NCI-H1930 (cell line): ENCODE measurements at places on chromosomes 11 and 22.

- no peak for DNase-seq
Observed at GRCh38 chr11:2149864-2150847, 10.9 kb downstream of the INS start.

DNA sequence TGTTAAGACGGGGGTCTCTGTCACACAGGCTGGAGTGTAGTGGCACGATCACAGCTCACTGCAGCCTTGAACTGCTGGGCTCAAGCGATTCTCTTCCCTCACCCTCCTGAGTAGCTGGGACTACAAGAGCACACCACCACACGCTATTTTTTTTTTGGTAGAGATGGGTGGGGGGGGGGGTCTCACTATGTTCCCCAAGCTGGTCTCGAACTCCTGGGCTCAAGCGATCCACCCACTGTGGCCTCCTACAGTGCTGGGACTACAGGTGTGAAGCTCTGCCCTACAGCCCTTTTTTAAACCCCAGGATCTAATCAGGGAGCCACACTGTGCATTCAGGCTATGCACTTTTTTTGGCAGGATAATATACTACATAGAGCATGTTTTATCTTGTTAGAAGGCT, 1.4 kb upstream of the DHCR7 start:
- DNase-seq: no peak

DNA sequence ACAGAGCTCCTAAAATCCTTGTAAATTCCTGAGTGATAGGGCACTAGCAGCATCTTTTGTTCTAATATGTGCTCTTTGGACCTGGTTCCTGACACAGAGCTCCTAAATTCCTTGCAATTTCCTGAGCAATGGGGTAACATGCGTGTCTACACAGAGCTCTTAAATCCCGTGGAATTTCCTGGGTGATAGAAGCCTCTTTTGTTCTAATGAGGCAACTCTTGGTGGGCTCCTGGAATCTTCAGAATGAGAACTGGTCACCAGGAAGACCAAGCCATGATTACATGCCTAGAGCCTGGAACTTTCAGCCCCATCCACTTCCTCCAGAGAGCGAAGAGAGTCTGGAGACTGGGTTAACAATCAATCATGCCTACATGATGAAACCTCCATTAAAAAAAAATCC, 19.0 kb downstream of the RSF1 start:
- DNase-seq: no peak

DNA sequence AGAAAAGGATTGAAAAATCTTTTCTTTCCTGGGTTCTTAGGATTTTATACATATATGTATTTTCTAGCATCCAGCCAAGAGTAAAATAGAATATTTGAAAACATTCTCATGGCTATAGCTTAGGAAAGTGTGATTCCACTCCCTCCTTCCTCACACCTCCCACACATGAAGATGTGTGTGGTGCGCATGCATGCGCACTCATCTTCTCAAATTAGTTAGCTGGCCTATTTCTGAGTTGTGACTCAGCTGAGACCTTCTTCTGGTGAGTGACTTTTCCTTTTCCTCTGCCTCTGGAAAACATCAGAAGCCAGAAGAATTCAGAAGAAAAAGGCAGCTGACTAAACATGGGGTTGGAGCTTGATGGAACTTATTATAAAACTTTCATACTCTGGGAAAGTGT, 149.8 kb downstream of the OR4C45 start:
- DNase-seq: no peak

GRCh38 chr11:113818426-113818825, 38.8 kb downstream of the CLDN25 start:
- no peak for DNase-seq

GRCh38 chr11:129265125-129265788, 73.1 kb upstream of the ARHGAP32 start:
- no peak for DNase-seq

DNA sequence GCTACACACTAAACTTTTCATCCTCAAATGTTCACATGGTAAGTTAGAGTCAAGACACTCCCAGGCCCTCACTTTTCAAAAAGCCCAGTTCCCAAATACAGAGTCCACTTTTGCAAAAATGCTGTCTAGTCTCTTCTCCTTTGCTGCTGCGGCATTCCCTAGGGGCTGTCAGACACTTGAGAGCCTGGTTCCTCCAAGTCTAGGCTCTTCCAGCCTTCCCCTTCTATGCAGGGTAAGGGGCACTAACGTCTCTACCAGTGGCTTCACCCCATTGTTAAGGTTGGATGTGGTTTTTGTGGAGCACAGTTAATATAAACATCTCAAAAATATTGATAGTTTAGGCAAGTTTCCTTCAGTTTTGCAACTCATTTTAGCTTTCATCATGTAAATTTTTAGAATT, 181.5 kb downstream of the KIF18A start:
- DNase-seq: no peak

DNA sequence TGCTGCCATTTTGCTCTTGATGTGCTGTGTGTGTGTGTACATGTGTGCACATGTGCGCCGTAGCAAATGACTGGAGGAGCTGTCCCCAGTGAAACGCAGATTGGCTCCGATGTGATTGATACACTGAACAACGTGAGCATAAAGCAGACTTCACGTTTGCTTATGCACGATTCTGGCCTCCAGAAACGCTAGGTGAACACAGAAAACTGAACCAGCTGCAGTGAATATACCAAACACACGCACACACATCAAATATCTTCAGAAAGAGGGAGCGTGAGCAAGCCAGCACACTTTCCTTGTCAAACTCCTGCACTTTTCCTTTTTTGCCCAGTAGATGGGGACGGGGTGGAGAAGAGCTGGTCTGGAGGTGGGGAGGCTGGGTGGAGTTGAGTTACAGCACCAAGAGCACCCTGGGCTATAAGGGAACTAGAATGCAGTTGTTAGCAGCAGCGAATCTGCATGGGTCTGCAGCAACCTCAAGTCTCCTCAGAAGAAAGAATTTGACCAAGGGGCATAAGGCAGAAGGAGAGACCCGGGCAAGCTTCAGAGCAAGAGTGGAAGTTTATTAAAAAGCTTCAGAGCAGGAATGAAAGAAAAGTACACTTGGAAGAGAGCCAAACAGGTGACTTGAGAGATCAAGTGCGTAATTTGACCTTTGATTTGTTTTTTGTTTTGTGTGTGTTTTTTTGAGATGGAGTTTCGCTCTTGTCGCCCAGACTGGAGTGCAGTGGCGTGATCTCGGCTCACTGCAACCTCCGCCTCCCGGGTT, 77.8 kb upstream of the CADM1 start:
- no peak for DNase-seq

DNA sequence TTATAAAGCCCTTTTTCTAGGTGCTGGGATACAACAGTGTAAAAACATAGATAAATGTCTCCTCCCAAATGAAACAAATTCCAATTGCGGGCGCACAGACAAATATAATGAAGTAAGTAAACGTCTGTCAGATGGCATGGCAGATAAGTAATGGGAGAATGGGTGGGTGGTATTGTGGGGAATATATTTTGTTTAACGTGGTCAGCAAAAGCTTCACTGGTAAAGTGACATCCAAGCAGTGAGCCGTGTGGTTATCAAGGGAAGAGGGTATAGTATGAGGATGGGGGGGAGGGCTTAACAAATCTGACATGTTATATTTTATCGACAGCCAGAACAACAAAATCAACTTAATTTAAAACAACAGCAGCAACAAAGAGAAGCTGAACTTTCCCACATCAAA, 1.2 kb downstream of the SVIP start:
- no peak for DNase-seq

DNA sequence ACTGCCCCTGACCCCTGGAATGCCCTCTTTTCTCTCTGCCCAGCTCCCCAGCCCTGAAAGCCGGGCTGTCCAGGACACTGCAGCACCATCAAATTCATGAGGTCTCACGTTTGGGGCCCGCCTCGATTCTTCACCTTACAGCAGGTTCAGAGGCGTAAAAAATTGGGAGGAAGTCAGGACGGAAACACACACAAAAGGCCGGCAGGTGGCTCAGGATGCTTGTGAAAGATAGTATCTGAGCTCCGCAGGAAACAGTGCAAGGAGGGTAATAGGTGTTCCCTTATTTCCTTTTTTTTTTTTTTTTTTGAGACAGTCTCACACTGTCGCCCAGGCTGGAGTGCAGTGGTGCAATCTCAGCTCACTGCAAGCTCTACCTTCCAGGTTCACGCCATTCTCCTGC, 4.1 kb downstream of the RFPL2 start:
- no peak for DNase-seq

- DNase-seq: no peak
Observed at GRCh38 chr11:2432171-2432621, 12.1 kb downstream of the TRPM5 start.

DNA sequence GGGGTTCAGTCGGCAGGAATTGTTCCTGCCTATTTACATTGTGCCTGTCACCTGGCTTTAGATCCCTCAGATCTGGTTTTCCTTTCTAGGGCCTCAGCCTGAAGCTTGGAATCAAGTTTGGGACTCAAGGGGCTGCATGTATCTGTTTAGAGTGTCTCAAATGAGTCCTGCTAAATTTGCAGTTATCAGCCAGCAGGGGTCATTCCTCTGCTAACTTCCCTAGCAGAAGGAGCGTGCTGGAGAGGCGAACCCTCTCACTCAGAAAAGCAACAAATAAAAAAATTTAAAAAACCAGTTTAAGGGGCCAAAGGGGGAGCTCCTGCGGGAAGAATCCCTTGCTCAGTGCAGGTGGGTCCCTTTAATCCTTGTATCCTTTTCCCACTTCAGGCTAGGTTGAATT, 1220.2 kb downstream of the JRKL start:
- DNase-seq: no peak

- no peak for DNase-seq
Observed at GRCh38 chr22:22717664-22718063, 73.2 kb downstream of the GGTLC2 start.

DNA sequence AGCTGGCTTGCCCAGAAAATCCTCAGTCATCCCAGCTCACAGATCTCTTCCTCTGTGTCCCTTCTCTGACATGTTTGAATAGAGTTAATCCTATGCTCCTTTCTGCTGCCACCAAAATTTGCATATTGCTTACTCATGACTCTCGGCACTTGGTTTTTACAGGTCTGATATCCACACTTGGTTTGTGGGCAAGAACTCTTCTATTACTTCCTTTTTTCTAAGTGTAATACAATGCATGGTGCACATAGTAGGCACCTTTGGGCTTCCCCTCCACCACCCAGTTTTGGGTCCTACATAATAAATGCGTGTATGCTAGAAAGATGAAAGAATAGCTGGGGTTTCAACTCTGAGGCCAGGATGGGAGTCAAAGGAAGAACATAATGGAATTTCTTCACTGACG, 69.7 kb upstream of the GRK3 start:
- no peak for DNase-seq

- DNase-seq: no peak
Observed at GRCh38 chr11:12684315-12684714, 10.1 kb downstream of the TEAD1 start.

DNA sequence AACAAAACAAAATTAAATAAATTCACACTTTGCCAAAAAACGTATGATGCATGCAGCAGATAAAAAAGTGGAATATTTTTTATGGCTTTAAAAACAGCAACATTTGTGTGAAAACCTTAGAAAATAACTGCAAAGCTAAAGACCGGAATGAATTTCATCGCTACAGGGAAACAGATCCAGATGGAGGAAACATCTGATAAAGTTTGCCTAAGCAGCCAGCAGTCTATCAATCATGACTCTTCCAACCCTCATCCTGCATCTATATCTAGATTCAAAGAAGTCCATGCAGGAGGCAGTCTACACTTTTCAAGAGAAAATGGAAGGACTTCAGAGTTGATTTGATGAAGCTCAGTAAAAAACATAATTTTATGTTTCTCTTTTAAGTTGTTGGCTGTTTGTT, 126.8 kb downstream of the SWAP70 start:
- no peak for DNase-seq
